Pancreas (tissue), 10 donors: ENCODE measurements at places on chromosomes 11 and 22. TPM values are rescaled to one million over a fixed set of nuclear protein-coding genes. Genes with fewer than 3 reads are reported as not detected.

VPS26B gene
- 24.3 TPM for total RNA-seq

LRRC75B gene
- total RNA-seq = 8.9 TPM

OR5T3 gene
- total RNA-seq = not detected

NAALAD2 gene
- 0.39 TPM for total RNA-seq

MS4A18 gene
- total RNA-seq = not detected

CRACR2B gene
- 114 TPM for total RNA-seq

CABP7 gene
- total RNA-seq = 2.8 TPM

NFAM1 gene
- total RNA-seq = 0.20 TPM

ACR gene
- not detected for total RNA-seq

ASRGL1 gene
- total RNA-seq = 26.5 TPM

GLYATL1B gene
- not detected for total RNA-seq

ZNF74 gene
- 5.3 TPM for total RNA-seq

DNA sequence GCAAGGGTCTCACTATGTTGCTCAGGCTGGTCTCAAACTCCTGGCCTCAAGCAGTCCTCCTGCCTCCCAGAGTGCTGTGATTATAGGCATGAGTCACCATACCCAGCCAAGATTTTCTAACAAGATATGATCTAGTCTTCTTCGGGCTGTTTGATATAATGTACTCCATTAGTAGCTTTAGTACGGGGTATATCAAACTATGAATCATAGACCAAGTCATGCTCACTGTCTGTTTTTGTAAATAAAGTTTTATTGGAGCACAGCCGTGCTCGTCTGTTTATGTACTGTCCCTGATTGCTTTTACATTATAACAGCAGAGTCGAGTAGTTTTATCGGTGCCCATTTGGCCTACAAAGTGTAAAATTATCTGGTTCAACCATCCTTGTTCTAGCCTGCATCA is 43.9 kb upstream of the GRIK4 start:
- no peak for DNase-seq

DNA sequence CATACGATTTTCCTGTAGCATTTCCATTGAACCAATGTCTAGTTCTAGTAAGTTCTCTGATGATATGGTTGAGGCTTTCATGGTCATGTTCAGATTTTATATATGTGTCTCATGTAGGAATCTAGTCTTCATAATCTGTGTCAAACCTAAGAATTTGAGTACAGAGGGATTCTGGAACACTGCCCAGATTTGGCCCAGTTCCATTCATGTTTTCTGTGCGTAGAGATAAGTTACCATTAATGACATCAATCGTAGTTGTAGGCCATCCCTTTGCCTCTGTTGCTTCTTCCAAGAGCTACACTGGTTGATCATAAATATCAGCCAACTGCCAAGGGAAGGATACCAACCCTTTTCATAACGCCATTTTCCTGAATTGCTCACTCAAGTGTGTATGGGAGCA is 23.3 kb downstream of the ST3GAL4 start:
- DNase-seq = no peak

DNA sequence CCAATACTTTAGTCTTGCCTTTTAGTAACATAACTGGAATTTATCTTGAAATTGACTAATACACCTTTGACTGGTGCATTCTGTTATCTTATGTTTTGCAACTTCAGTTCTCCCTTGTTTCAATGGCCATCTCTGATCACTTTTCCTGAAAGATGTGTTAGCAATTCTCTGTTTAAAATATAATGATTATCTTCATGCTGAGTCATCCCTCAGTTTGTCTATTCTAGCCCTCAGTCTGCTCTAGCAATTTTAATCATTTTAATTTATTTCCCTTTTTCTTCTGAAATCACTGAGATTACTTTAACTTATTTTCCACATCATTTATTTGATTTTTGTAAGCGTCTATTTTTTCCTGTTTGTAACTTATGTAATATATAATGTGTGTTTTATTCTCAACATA is 221.9 kb upstream of the PDGFD start:
- no peak for DNase-seq

GRCh38 chr11:73157101-73158010 is 15.2 kb upstream of the FCHSD2 start:
- no peak for DNase-seq

DNA sequence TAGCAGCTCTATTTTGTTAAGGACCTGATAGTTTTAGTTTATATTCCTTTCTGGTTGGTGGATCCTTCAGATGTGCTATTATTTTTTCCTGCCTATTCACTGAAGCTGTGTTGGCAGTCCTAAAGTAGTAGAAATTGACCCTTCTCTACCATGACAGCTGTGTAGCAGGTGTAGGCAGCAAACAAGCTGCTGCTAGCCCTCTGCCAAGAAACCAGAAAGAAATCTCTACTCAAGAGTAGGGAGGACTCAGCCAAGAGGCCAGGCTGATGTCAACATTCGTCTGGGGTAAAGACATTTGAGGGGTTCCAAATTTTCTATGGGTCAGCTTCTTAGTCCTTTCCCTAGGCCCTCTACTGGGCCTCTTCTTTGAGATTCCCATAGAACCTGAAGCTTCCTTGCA is 51.2 kb downstream of the CSTF3 start:
- no peak for DNase-seq

DNA sequence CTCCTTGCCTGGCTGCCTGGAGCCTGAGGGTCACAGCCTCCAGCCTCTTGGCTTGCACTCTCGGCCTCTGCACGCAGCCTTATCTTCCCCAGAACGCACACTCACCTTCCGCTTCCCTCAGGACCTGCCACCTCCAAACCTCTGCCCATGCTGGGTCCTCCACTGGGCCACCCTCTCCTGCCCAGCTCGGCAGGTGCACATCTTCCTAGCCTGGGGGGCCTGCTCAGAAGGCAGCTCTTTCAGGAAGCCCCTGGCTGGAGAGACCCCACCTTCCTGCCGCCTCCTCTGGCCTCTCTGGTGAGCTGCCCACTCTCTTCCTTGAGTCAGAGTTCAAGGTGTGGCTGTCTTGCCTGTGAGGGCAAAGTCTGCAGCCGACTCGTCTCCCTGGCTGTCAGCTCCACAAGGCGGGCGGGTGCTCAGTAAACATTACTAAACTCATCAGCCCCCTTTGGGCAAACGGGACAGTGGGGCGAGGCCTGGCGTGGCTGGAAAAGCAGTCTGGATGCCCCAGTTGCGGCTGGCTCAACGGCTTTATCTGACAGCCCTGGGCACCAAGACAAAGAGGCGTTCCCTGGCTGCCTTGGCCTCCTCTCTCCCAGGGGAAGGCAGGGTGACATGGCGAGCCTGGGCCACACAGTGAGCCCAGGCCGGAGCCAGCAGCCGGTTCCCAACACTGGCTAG is 1.7 kb upstream of the LINC01488 start:
- no peak for DNase-seq

GRCh38 chr11:112762707-112763090 is 198.5 kb upstream of the NCAM1 start:
- no peak for DNase-seq

GRCh38 chr11:95863486-95864140 is 60.3 kb downstream of the MTMR2 start:
- no peak for DNase-seq

GRCh38 chr11:100687630-100688395 is 725 bp downstream of the ARHGAP42 start:
- DNase-seq = peak; percentile 47
